ENCODE measurements at places on chromosomes 2 and 18.

DNA sequence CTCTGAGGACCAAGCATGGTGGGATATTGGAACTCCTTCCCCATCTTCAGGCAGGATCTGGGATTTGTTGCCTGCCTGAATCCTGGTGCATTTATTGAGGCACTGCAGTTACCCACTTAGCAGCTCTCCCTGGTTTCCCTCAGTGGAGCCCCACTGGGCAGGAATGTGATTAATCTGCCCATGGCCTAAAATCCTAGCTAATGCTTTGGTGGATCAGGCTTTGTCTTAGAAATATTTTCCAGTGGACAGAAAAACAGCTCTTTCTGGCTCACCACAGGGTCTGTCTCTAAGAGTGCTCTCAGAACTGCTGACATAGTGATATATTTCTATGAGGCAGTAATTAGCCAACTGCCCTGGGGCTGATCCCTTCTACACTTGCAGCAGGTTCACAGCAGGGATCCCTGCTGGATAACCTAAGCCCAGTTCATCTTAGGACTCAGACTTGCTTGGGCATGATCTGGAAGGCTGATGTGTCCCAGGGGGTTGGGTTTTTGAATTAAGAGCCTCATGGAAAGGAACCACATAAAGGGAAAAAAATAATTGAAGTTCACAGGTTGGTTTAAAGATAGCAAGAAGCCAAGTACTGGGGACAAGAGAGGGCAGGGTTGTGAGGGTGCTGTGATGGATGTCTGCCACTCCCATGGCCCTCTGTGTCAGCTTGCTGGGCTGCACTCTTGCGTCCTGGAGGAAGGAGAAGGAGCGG lies 44.3 kb upstream of the ZDBF2 start:
- no peak for DNase-seq

DNA sequence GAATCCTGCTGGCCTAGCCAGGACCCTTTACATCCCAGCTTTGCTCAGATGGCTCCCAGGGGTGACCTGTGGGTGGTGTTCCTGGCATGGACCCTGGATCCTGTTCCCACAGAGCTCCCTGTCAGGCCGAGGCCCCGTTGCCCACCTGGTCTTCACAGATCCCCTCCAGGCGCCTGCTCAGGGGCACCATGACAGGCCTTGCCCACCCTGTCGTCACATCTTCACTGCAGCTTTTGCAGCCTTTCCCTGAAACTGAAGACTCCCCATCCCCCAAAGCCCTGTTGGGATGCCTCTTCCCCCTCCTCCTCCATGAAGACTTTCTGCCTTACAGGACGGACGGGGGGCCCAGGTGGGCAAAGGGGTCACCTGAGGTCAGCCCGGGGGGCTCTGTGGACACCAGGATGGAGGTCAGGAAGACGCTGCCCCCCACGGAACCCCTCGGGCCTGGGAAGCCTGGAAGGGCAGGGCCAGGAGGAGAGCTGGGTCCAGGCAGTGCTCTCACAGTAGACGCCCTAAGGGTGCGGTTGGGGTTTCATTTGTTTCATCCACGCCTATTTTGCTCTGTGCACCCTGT lies 13.0 kb upstream of the KIF1A start:
- DNase-seq, result no peak

DNA sequence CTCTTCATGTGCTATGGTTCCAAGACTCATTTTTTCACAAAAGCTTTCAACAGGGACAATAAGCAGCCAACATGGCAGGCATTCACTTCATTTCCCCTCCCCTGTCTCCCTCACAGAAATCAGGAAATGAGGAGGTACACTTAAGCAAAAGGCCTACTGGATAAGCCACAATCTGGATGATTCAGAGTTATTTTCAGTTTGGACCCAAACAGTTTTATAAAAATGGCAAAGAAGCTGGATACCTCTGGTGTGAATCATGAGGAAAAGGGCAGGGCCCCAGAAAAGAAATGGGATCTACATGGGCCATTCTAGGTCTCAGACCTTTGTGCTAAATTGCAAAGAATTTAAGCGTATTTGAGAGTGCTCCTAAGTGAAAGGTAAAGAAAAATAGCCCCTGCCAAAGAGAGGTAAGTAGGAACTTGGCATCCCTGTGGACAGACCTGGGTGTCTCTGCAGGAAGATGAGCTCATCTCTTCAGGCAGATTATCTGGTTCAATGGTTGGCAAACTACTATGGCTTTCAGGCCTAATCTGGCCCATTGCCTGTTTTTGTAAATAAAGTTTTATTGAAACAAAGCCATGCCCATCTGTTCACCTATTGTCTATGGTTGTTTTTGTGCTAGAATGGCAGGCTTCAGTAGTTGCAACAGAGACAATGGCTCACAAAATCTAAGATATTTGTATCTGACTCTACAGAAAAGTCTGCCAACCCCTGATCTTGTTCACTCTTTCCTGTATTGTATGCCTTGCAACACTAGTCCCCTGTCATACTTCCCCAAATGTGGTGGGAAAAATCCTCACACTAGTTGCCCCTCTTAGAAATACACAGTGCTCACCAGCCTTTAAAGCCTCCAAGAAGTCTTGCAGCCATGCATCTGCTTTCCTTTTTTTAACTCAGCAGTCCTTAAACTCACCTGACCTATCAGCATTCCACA lies 315.0 kb downstream of the ALK start:
- DNase-seq, result no peak

DNA sequence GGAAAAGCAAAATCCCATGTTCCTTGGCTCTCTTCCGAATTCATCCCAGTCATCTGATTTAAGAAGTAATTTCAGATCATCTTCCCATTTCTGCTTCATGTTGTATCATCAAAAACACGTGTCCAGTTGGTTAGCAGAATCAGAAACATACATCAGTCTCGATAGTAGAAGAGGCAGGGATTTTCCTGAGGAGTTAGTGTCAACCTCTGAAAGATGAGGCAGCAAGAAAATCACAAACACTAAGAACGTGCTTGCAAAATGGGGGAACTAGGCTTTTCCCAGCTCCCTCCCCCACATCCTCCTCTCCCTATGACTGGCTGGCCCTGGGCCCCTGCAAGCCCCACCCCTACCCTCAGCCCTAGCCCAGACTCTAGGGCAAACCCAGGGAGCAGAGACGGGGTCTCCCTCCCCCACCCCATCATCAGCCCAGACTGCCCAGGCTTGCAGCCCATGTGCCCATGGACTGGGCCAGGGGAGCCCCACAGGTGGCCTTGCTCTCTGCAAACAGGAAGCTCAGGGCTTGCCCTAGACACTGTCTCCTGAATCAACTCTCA lies 161.0 kb upstream of the ID2 start:
- no peak for DNase-seq

DNA sequence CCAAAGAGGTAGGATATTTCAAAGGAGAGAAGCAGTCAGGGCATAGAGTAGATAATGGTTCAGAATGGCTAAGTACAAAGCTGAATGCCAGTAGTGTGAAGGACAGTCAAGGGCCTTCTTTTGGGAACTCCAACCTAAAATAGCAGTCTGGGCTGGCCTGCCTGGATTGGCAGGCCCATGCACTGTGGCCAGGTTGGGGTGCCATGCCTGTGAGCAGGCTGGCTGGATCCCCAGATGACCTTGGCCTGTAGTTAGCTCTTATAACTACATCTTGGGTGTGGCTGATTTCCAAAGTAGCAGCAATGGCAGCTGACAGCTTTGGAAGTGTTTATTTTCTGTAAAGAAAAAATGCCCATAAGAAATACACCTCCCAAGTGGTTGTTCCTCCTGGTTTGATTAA lies 51.5 kb upstream of the ITGB6 start:
- DNase-seq, result no peak

- DNase-seq, result no peak
Observed at GRCh38 chr2:185695711-185696235, 42.8 kb upstream of the FSIP2 start.

DNA sequence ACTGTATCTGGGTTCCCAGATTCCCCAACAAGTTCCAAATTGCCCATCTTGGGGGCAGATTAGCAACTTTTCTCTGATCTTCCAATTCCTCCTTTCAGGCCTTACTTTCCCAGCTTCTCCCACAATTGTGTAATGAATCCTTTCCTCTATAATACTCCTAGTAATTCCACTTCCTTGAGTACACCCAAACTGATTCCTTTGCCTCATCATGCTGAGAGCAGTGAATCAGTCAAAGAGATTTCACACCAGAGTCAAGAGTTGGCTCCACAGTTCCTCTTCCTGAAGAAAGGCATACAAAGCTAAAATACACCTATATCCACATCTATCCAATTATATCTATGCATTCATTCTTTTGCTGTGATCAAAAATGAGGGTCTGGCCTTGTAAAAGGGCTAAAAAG lies 28.6 kb upstream of the DAPL1 start:
- no peak for DNase-seq

DNA sequence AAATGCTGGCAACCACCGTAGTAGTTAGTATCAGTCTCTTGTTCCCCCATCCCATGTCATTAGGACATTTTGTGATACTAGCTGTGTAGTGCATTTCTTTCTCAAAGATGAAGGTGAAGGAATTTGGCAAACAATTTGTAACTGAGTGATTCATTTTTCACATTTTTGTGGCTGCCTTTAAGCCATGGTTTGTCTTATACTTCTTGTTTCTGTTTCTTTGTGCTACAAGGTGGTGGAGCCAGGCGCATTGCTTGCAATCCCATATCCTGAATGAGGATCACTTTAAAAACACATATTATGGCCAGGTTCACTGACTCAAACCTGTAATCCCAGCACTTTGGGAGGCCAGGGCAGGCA lies 40.6 kb downstream of the GPD2 start:
- no peak for DNase-seq

GRCh38 chr2:143083636-143084035 lies 45.6 kb upstream of the ARHGAP15 start:
- DNase-seq, result no peak
